ENCODE measurements at places on chromosomes 7 and 10.

GRCh38 chr10:84029840-84030239 is 109.5 kb upstream of the GHITM start:
- DNase-seq = no peak

- DNase-seq = no peak
Observed at GRCh38 chr7:143304938-143305337, 11.0 kb upstream of the CLCN1 start.

DNA sequence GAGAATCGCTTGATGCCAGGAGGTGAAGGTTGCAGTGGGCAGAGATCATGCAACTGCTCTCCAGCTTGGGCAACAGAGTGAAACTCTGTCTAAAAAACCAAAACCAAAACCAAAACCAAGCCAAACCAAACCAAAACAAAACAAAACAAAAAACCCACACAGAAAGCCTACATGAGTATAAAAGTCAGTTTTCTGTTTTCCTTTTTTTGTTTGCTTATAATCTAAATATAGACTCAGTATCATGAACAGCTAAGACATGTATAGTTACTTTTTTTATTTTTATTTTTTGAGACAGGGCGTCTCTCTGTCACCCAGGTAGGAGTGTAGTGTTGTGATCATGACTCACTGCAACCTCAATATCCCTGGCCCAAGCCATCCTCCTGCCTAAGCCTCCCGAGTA is 16.8 kb upstream of the MTPN start:
- DNase-seq = no peak

GRCh38 chr7:157235357-157236333 is 96.9 kb downstream of the UBE3C start:
- DNase-seq = no peak

GRCh38 chr10:68560186-68560942 is at the start of gene TET1:
Gene TET1 (plus strand): TSS chr10:68560337. CDS start chr10:68572339, 12,002 bp downstream.
- DNase-seq = no peak

DNA sequence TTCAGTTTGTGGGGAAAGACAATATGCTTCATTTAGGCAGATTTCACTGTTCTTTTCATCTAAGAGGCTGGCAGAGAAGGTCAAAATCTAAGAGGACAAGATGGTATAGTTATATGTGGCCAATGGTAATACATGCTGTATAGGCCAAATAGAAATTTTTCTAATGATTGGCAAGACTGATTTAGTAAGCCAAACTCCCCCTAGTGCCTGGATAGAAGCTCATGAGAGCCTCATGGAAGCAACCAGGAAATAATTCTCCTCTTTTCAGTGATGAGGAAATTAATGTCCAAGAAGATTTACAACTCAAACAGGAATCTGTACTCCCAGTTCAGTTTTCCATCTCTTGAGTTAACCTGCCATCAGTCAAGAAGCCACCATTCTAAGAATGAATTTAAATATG is 253.6 kb upstream of the PHF14 start:
- no peak for DNase-seq

GRCh38 chr7:16326106-16326505 is 95.2 kb downstream of the CRPPA start:
- no peak for DNase-seq

DNA sequence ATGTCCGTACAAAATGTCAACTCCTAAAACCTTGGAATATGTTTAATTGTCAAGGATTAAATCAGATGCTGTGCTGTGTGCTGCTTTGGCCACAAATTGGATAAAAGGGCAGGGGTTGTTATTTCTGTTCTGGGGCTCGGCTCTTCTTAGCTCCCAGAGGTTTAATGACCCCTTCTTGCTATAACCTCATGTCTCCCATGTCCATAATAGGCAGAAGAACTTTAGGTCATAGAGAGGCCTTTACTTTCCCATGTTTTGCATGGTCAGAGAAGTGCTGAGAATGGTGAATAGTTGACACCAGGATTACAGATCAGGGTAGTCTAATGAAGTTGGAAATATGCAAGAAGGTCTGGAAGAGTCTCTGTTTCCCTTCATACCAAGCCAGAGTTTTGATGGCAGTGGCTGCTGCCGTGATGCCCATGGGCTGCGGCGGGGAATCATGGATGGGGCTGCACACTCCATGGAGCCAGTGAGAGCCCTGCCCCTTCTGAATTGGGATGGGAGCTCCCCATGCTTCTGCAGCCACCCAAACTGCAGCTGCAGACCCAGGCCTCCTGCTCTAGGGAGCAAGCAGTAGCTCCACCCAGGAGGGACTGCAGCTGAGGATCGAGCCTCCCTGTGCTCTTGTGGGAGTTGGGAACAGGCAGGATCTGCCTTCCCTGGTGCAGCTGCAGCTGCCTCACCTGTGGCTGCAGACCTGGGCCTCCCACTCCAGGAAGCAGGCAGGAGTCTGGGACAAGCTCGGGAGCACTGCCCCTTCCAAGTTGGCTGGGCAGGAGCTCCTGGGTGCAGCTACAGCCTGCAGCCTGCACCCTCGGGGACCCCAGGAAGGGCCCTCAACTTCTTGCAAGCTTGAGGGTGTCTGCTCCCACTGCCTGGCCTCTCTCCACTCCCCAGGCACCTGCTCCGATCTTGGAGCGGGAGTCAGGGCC is 23.1 kb upstream of the STEAP4 start:
- DNase-seq = no peak

DNA sequence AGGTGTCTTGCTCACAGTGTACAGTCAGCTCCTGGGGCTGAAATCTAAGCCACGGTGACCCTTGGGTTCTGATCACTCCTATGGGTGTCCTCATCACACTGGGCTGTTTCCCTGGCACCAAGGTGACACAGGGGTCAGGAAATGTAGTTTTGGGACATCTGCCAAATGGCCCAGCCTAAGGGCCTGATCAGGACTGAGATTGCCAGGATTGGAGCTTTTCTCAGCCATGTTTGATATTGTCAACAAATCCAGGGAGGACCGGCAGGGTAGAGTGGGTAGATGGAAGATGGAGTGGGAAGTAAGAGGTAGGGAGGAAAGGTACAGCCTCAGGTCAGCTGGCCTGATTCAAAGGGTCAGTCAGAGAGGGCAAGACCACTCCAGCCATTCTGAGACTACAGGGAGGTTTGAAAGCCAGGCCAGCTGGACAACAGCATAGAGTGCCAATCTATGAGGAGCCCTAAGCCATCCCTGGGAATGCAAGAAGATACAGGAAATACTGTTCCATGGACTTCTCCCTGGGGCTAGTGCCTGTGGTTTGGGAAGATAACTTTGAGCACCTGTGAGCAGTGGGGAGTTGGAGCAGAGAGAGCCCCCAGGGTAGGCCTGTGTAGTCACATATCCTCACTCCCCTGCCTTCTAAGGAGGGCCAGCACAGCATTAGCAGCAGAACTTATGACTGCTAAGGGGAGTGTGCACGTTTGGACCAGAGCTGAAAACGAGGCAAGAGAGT is 377.3 kb upstream of the ZMIZ1 start:
- no peak for DNase-seq

DNA sequence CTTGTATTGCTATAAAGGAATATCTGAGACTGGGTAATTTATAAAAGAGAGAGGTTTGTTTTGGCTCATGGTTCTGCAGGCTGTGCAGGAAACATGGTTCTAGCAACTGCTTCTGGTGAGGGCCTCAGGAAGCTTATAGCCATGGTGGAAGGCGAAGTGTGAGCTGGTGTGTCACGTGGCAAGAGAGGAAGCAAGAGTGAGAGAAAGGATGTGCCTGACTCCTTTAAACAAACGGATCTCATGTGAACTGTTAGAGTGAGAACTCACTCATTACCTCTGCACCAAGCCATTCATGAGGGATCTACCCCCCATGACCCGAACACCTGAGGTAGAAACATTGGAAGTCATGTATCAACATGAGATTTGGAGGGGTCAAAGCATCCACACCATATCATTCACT is 7.7 kb upstream of the ITPRIP start:
- no peak for DNase-seq

- DNase-seq = no peak
Observed at GRCh38 chr10:124256151-124256550, 162.6 kb downstream of the OAT start.

DNA sequence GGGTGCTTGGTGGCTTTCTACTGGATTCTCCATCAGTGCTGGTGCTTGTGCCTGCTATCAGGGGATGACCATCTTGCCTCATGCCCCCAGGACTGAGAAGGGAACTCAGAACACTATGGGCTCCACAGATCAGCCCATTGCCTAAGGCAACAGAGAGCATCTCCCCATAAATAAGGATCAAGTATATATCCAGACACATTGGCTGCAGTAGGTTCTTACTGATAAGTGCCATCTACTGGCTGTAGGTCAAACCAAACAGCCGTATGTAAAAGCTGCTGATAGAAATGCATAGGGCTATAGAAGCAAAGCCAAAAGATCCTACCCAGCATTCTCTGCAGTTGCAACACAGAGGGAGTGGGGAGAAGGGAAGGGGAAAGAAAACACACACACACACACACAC is 153.7 kb downstream of the CDK14 start:
- DNase-seq = no peak

DNA sequence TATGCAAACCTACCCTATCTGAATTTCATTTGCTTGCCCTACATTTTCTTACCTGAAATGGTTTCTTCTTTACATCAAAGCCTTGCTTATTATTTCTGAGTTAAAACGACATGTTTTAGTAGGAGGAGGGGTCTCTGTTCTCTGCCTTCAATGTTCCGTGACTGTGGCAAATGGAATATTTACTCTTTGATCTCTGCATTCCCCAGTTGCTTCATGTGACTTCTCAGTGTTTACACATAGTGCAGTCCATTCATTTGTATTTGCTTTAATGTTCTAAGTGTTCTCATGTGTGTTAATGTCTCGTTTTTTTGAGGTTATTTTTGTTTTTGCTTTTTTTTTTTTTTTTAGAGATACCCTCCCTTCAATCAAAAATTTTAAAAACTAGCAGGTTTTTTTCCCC is 75.8 kb downstream of the GNAI1 start:
- no peak for DNase-seq

- no peak for DNase-seq
Observed at GRCh38 chr10:64113792-64114191, 592.6 kb downstream of the REEP3 start.

DNA sequence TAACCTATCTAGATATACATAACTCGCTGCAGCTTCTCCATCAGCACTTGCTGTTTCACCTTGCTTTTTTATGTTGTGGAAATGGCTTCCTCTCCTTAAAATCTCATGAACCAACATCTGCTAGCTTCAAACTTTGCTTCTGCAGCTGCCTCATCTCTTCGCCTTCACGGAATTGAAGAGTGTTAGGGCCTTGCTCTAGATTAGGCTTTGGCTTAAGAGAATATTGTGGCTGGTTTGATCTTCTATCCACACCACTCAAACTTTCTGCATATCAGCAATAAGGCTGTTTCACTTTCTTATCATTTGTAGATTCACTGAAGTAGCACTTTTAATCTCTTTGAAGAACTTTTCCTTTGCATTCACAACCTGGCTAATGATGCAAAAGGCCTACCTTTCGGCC is 49.2 kb upstream of the AGR3 start:
- DNase-seq = no peak

DNA sequence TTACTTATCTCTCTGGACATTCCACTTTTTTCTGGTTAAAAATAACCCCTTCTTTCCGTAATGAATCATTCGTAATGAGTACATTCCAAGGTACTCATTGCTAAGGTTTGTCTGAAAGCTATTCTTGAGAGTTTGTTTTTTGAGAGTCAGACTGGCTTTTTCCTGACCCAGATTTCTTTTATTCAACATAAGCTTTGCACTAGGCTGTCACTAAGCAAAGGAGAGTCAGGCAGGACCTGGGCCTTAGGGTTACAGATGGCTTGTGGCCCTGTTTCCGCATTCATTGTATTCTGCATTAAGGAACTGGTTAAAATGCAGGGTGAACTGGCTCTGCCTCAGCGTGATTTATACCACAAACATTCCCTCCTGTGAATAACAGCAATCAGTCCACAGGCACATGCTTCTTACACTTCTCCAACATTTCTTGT is 84.1 kb downstream of the POM121L12 start:
- DNase-seq = no peak

DNA sequence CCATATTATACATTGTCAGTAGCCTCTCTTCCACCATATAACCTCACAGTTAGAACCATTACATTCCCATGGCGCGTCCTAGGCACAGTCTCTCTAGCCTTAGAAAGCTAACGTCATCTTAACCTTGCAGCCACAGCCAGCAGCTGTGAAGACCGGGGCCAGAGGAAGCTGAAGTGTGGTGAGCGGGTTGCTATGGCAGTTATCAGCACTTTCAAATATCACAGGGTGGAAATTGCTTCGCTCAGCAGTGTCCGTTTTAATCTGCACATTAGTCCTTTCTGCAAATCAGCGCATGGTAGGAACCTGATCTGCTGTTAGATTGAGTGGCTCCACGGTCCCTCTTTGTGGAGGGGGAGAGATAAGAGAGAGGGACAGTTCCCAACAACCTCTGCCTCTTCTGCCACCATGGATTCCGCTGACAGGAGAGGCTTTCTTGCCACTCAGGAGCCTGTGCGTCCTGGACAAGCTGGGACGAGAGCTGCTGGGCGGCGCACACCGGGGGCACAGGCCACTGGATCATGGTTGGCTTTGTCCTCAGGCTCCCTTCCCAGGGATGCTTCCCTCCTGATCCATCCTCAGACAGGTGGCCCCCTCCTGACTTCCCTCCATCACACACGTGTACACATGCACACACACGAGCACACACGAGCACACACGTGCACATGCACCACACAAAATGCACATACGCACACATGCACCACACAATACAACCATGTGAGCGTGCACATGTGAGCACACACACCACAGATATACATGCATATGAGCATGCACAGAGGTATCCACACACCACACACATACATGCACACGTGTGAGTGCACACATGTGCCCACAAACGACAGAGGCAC is 93.8 kb downstream of the WDR37 start:
- no peak for DNase-seq

- DNase-seq = no peak
Observed at GRCh38 chr7:5210751-5211338, 20.8 kb downstream of the WIPI2 start.

DNA sequence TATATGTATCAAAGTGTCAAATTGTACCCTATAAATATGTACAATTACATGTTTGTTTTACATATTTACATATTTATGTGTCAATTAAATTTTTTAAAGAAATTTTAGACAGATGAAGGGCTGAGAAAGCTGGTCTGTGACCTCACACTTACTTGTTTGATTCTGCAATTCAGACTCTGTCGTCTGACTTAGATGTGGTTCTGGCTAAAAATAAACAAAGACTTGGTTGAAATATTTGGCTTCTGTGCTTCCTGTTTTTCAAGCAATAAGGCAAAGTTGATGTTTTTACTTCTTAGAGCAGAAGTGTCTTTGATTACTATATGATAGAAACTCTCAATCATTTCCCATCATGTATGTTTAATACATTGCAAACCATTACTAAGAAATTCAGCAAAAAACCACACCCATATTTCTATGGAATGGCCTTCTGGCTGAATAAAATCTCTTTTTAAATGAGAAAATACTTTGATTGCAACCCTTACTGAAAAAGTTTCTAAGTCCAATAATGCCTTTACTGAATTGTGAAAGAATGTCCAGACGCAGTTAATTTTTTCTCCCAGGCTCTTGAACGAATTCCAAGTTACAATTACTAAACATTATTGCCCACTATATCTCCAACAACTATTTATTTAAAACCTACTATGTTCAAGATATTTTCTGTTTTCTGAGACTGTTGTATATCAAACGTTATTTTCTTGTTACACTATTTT is 59.5 kb upstream of the PRKG1 start:
- DNase-seq = no peak
